ENCODE measurements at places on chromosomes 11 and 22. TPM values are rescaled to one million over a fixed set of nuclear protein-coding genes. Genes with fewer than 3 reads are reported as not detected.

Gene MPPED2
- total RNA-seq = 84.9 TPM

Gene CSRP3
- not detected for total RNA-seq

Gene MS4A3
- 1.6 TPM for total RNA-seq

Gene ADAMTS8
- total RNA-seq = 2.5 TPM

Gene MUS81
- 43.1 TPM for total RNA-seq
